ENCODE measurements at places on chromosomes 1 and 21.

- DNase-seq, result peak; percentile 16
Observed at GRCh38 chr1:5938101-5938646, 54.1 kb downstream of the NPHP4 start.

GRCh38 chr1:42322577-42322976 is 12.5 kb downstream of the FOXJ3 start:
- DNase-seq, result no peak

- DNase-seq, result peak; percentile 62
Observed at GRCh38 chr1:95309031-95309471, 75.0 kb downstream of the RWDD3 start.

- DNase-seq, result no peak
Observed at GRCh38 chr1:168229893-168230292, 4.1 kb downstream of the SFT2D2 start.

GRCh38 chr1:11434501-11434900 is 44.5 kb upstream of the DISP3 start:
- DNase-seq, result no peak

- DNase-seq, result no peak
Observed at GRCh38 chr1:226640321-226641136, 92.0 kb downstream of the STUM start.

DNA sequence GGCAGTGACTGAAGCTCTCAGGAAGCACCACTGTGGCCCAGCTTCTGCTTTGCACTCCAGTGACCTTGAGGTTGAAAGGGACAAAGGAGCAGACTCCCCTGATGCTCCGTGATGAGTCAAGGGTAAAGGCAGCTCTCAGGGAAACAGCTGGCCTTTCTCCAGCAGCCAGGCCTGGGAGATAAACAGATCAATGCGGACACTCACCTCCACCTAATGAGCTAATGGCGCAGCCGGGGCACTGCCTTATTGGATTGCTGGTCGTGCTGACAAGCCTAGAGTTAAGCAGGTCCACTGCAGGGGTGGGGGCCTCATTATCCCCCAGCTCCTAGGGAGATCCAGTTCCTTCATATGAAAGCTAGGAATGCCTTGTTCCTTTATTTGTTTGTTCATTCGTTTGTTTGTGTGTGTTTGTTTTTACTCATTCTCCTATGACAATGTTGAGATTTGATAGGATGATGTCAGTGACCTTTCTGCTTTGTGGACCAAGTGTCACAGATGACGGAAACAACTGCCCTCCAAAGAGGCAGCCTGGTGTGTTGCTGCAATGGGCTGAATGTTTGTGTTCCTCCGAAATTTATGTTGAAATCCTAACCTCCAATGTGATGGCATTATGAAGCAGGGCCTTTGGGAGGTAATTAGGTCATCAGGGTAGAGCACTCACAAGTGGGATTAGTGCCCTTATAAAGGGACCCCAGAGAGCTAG is 141.4 kb upstream of the BEND5 start:
- no peak for DNase-seq

GRCh38 chr1:167510881-167511280 is 7.4 kb downstream of the CD247 start:
- DNase-seq, result no peak

DNA sequence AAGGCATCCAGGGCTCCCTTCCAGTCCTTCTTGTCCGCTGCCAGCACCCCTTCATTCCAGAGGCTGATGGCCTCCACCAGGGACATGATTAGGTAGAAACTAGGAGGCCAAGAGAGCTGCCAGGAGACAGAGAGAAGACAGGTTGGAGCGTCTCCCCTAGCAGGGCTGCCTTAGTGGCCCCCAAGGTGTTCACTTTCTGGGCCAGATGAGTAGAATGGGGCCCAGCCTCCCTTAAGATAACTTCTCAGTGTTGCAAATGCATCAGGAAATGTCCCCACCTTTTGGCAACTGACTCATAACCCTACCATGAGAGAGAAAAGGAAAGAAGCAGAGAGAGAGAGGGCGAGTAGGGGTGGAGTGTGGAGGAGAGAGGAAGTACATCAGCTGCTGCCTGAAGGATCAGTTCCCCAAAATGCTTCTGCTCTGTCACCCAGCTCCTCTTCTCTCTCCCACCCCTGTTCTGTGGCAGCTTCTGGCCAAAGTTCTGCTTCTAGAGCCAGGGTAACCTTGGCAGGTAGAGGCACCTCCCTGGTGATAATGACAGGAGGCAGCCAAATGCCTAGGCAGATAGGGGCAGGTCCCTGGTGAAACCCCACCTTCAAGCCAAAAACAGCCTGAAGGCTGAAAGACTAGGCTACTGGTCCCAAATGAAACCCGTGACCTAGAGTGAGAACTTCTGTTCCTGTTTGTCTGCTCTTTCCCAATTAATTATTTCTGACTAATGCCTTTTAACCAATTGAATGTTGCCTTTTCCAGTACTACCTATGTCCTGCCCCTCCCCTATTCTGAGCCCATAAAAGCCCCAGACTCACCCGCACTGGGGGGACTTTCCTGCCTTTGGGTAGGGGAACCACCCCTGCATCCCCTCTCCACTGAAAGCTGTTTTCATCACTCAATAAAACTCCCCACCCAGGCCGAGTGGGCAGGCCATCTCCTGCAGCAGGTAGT is at the start of gene NCF2:
TSS of gene NCF2 (minus strand) at position 216 of the 948 bp plus-strand sequence. CDS start at position 86, 130 bp downstream.
- DNase-seq, result no peak

DNA sequence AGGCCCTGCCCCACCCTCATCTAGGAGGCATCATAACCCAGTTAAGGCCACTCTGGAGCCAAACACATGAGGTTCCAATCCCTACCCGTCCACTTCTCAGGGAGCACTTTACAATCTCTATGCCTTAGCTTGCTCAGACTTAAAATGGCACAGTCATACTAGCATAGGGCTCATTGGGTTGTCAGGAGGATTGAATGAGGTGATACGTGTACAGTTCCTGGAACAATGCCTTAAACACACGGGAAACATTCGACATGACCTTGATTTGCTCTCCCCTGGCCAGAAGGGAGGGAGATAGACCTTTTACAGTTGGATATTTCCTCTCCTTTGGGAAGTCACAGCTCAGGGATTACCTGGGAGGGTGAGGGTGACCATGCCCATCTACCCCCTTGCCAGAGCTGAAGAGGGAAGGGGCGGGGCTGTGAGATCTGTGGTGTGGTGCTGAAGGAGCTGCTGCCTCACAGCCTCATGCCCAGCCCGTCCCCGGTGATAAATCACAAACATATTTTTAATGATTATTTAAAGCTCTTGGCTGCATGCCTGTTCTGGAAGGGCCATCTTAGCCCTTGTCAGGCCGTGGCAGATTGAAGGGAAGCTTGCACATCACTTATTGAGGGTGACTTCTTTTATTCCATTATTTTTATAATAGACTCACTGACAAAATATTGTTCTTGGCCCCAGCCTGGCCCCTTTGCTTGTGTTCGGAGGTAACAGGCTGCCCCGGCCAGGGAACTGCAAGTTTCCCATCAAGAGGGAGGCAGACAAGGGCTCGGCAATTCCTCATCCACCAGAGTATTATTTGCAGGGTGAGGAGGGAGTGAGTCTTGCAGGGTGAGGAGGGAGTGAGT is 83.4 kb downstream of the FOXD2 start:
- DNase-seq, result peak; percentile 35

- no peak for DNase-seq
Observed at GRCh38 chr21:46613391-46613790, 8.5 kb upstream of the S100B start.

DNA sequence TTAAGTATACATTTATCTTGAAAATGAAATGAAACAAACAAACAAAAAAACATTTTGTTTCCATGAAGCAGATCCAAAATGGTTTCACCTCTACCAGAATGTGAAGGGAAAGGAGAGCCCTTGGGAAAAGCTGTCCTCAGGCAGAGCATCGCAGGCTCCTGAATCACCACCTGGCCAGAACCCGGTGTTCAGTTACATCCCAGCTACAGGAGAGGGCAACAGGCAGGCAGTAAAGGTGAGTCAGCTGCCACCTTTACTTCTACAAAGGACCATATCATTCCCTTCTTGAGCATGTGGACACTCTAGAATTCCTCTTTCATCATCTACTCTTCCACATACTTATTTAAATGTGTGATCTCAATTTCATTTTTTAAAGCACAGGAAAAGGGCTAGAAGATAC is 151.2 kb downstream of the PIGK start:
- DNase-seq, result no peak

DNA sequence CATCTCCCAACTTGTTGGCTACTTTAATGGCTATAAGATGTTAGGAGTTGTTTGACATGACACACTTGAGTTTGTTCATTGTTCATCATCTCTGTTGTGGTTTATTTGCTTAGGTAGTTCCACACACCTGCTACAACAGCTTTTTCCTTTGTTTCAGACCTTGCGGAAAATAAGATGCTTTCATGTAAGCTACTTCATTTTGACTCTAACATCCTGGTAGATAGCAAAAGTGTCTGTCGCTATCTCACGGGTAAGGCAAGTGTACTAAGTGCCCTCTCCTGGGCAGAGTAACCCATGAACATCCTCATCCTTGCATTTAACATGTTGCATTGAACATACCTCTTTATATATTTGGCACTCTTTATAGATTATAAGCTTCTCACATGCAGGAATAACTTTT is 1.6 kb upstream of the OR10T2 start:
- no peak for DNase-seq

- no peak for DNase-seq
Observed at GRCh38 chr1:210662291-210663050, 333.8 kb downstream of the HHAT start.

- DNase-seq, result no peak
Observed at GRCh38 chr1:15557008-15557407, 27.8 kb downstream of the AGMAT start.

- no peak for DNase-seq
Observed at GRCh38 chr1:180886338-180886737, 26.4 kb upstream of the KIAA1614 start.

- no peak for DNase-seq
Observed at GRCh38 chr1:98827041-98827440, 165.5 kb downstream of the SNX7 start.

- no peak for DNase-seq
Observed at GRCh38 chr1:210688512-210689234, 360.0 kb downstream of the HHAT start.

DNA sequence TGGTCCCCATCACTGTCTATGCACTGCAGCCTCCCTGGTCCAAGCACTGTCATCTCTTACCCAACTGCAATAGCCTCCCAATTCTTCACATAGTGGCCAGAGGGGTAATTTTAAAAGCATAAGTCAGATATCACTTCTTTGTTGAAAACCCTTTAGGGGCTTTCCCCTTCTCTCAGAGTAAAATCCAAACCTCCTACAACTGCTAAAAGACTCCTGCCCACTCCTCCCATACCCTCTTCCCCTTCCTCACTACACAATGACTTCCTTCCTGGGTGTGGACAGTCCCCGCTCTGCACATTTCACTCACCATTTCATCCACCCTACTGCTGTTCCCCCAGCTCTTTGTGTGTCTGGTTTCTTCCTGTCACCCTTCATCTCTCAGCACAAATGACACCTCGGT is 8.3 kb downstream of the MCOLN2 start:
- DNase-seq, result no peak

DNA sequence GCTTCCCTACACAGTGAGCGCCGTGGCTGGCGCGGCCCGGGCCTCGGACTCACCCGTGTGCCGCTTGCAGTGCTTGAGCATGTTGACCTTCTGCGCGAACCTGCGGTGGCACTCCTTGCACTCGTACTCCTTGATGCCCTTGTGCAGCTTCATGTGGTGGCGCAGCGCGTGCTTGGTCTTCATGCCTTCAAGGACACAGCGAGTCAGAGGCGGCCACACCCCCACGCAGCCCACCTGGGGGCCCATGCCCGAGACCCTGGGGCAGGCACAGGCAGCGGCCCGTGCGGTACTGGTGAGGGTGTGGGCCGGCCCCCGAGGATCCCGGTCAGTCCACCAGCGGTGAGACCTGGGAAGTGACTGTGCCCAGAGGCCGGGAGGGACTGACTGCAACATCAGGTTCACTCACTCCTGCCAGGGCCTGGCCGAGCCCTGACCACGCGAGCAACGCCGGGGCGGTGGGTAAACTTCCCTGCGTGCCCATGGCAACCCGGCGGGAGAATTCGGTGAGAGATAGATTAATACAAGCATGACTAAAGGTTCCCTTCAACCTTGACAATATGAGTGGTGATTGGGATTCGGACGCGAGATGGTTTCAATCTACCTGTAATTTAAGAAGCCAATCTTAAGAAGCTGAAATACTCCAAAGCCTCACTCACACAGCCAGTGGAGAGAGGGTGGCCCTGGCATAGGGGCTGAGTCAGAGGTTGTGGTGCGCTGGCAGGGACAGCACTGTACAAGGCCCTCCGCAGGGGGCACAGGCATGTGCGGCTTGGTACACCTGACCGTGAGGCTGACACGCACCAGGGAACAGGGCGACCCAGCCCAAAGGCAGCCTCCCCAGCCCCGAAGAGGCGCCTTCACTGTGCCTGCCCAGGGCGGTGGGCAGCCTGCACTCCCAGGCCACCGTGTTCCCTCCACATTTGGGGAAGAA is 49.1 kb upstream of the RIPK4 start:
- no peak for DNase-seq

GRCh38 chr1:34794001-34794789 is 1.4 kb downstream of the GJA4 start:
- DNase-seq, result no peak

GRCh38 chr1:187010571-187011309 is 182.0 kb downstream of the PLA2G4A start:
- no peak for DNase-seq

DNA sequence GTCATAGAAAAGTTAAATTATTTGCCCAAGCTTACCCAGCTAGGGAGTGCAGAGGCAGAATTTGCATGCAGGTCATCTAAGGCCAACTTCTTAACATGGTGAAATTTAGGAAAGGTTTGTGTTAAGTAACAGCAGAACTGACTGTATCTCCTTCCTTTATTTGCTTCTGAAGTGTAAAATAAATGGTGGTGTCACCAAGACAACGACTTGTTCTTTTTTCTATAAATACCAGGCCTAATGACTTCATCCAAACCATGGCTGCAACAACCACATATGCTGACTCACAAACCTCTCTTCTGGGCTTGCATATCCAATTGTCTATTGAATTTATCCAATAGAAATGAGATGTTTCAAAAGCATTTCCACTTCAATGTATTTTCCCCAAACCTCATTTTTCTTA is 19.1 kb downstream of the COL24A1 start:
- no peak for DNase-seq

DNA sequence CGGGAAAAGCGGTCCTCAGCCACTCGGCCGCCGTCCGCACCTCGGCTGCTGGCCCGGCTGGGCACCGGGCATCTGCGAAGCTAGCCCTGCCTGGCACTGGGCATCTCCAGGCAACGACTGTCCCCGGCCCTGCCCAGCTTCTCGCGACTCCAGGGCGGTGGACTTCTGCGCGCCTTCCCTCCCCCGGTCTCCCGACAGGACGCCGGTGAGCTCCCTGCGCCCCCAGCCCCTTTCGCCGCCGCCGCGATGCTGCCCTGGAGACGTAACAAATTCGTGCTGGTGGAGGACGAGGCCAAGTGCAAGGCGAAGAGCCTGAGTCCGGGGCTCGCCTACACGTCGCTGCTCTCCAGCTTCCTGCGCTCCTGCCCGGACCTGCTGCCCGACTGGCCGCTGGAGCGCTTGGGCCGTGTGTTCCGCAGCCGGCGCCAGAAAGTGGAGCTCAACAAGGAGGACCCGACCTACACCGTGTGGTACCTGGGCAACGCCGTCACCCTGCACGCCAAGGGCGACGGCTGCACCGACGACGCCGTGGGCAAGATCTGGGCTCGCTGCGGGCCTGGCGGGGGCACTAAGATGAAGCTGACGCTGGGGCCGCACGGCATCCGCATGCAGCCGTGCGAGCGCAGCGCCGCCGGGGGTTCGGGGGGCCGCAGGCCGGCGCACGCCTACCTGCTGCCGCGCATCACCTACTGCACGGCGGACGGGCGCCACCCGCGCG is 514 bp downstream of the FAM43B start:
- peak; percentile 46 for DNase-seq

GRCh38 chr1:115522386-115522785 is 119.4 kb upstream of the VANGL1 start:
- no peak for DNase-seq

- DNase-seq, result no peak
Observed at GRCh38 chr1:94578856-94579255, 37.3 kb upstream of the F3 start.
